ENCODE measurements at places on chromosomes 11 and 22.

DNA sequence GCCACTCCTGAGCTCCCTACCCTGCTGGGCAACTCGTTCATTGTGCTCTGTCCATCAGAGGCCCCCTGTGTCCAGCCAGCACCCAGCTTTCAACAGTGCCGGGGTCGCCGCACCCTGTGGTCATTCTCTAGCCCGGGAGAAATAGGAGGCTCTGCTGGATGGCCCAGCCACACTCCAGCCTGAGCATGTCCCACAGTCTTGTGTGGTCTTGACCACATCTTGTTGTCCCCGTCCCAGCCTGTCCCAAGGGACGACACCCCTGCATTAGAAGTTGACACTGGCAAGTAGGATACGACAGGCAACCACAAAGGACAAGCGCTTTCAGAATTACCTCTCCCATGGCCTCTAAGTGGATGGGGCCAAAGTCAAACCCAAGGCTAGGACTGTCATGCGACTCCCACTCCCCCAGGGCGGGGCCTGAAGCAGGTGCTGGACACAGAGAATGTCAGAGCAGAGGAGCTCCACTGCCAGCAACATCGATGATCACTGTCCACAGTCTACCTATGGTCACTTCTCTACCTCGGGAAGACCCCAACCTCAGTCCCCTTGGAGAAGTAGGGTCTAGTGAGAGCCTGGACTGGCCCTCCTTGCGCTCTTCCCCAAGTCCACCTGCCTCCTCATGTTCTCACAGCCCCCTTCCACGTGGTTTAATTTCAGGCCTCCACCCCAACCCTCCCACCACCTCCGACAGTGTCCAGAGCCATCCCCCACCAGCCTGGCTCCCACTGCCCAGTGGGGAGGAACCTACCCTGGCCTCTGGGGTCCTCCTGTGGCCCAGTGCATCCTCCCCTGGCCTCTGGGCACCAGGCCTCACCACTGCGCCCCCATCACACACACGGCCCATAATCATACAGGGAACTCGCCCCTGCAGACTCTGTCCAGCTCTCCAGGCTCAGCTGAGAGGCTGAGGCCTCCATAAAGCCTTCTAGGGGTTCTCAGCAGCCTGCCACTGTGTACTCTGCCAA is 4.4 kb upstream of the DGCR2 start:
- ATAC-seq = no peak

GRCh38 chr11:95346265-95346664 is 115.3 kb upstream of the SESN3 start:
- no peak for ATAC-seq

DNA sequence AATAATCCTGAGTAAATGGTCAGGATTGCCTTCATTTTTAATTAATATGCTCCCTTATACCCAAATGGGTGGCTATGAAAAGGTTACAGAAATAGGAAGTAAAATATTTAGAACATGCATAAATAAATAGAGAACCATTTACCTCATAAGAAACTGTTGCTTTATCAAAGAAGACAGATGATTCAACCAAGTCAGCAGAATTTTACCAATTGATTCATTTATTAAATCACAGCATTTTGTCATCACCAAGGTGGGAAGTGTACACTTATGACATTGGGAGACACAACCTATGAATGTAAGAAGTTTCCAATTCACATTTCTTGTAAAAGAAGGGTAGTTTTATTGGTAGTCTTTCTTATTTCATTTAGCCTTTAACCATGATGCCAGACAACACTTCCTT is 870.3 kb upstream of the CHORDC1 start:
- ATAC-seq = no peak

GRCh38 chr11:93329936-93330445 is 551 bp upstream of the DEUP1 start:
- no peak for ATAC-seq

- ATAC-seq = no peak
Observed at GRCh38 chr11:33515347-33515746, 185.3 kb downstream of the C11orf91 start.

GRCh38 chr11:35571696-35572095 is 46.3 kb upstream of the PAMR1 start:
- ATAC-seq = no peak

DNA sequence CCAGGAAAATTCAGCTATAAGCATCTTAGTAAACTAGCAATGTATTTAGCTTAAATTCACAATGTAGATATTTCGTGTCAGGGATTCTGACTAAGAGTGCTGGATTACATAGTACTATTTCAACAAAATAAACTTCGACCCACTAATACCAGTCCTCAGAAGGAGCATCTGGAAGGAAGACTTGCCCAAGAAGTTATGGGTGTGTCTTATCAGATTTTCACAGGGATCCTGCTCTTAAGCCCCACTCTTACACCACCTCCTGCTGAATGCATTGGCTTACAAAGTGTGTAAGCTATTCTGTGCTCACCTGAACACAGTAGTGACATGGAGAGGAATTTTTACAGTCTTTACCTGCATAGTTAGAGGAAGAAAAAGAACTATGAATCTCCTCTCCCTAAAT is 35.4 kb upstream of the ANO5 start:
- ATAC-seq = no peak

GRCh38 chr11:94183886-94184264 is 55.2 kb downstream of the PANX1 start:
- no peak for ATAC-seq

GRCh38 chr11:20887137-20887536 is 217.8 kb downstream of the NELL1 start:
- ATAC-seq = no peak

- ATAC-seq = no peak
Observed at GRCh38 chr11:67999201-67999629, 4.7 kb downstream of the UNC93B1 start.

GRCh38 chr11:62054484-62055121 is 69.2 kb upstream of the INCENP start:
- peak; percentile 42 for ATAC-seq

- no peak for ATAC-seq
Observed at GRCh38 chr11:133403900-133404299, 128.4 kb downstream of the OPCML start.

GRCh38 chr11:44072757-44073658 is 6.9 kb downstream of the ACCS start:
- no peak for ATAC-seq

- ATAC-seq = no peak
Observed at GRCh38 chr22:22616636-22617035, 27.8 kb upstream of the GGTLC2 start.

DNA sequence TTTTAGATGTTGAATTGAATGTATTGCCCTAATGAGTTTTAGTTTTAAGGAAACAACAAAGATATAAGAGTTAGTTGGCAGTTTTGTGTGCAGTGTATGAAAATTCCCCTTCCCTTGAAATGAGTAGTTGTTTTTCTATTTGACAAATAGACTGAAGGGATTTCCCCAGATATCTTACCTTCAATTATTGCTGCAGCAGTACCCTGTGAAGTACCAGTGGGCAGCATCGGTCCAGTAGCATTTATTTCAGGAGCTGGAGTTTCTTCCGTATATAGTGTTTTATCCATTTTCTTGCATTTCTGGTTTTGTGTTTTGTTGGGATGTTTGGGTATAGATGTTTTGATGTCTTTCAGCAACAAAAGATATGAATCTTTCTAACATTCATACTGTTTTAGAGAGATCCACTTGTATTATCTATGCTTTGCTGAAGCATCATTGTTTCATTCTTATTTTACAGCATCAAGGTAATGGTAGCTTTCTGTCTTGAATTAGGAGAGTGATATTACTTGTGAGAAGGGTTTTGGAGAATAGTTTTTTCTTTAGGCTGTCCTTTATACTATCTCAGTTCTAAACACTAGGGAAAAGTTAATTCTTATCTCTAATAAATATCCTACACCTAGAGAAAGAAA is 7.4 kb downstream of the KMT2A start:
- ATAC-seq = no peak

DNA sequence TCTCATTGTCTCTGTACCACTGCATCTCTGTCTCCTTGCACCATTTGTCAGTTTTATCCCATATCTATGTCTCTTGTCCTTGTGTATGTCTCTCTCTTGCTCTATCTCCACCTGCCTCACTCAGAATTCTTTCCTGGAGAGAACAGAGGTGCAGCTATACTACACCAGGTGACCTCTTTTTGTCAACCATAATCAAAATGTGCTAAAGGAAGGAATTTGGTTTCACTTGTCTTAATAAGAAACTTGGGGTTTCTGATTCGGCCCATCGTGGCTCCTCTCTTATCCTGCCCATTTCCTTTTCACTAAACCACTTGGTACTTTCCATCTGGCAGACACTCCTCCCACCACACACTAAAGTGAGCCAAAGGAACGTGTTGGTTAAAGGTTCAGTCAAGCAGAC is 2.0 kb upstream of the C11orf42 start:
- ATAC-seq = no peak

DNA sequence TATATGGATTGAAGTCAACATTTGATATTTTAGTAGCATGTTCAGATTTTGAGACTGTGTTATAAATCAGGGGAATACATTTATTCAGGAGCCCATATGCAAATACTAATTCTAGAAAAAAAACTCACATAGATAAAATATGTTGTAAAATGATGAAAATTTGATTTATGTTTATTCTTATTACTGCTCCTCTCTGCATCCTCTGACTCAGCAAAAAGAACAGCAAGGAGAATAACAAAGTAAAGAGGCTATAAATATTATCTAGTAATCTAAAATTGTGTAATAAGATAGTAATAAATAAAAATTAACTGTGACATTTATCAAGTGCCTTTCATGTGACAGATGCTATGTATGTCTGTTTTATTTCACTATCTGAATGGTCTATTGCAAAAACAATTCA is 507.2 kb upstream of the ANO3 start:
- ATAC-seq = no peak
